ENCODE measurements at places on chromosomes 13 and 19. TPM values are rescaled to one million over a fixed set of nuclear protein-coding genes. Genes with fewer than 3 reads are reported as not detected.

Gene GYS1
- total RNA-seq = 72.1 TPM

DNA sequence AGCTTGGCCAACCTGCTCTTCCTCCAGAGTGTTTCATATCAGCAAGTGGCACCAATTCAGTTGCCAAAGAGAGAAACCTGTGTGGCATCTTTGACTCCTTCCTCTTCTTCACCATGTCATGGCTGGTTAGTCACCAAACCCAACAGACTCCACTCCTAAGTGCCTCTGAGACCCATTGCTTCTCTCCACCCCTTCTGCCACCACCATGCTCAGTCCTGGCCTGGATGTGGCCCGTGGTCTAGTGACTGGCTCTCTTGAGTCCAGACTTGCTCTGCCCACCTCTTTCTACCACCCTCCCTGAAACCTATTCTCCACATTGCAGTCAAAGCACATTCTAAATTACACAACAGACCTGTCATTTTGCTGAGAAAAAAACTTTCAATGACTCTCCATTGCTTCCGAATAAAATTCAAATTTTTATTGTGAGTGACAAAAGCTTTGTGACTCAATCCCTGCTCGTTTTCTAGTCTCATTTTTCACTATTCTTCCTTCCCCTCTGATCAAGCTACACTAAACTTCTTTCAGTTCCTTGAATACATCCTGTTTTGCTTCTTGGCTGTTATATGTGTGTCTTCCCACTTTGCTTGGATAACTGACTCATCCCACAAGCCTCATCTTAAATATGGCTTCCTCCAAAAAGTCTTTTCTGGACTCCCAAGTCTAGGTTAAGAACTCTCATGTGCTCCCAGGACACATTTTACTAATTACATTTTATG lies 12.0 kb upstream of the TNFSF11 start:
- no peak overlapping the region for H3K4me3 ChIP-seq
- no peaks in the 10 kb centered on the region for H3K27me3 ChIP-seq
- no peaks in the 10 kb centered on the region for H3K4me1 ChIP-seq
- no peak for DNase-seq
- no peak overlapping the region for H3K27ac ChIP-seq

DNA sequence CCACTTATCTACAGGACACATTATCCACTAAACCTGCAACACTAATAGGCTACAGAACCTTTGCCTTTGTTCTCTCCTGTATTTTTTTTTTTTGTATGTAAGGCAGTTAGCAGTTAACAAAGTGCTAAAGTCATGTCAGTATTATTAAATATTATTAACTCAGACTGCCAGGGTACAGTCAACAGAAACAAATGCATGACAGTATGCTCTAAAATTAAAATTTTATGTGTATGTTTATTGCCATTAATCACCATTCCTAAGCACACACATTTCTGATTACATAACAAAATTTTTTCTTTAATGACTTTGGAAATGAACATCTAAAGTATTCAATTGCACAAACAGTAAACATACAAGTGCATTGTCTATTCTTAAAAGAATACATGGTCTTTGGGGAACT lies 41.7 kb downstream of the XPO4 start:
- no peak for DNase-seq
- H3K4me3 ChIP-seq = no peak overlapping the region
- H3K27me3 ChIP-seq = no peaks in the 10 kb centered on the region

GRCh38 chr13:98746968-98747367 lies 5.5 kb downstream of the SLC15A1 start:
- H3K27ac ChIP-seq = no peak overlapping the region
- H3K27me3 ChIP-seq = peaks cover 10% of the 10 kb centered on the region
- H3K4me1 ChIP-seq = peaks cover 6% of the 10 kb centered on the region
- no peak overlapping the region for H3K4me3 ChIP-seq

Gene ONECUT3
- not detected for total RNA-seq
